ENCODE measurements at places on chromosomes 7 and 10.

- DNase-seq: no peak
Measured at GRCh38 chr7:92722541-92722940, 113.8 kb downstream of the CDK6 start.

GRCh38 chr10:9028231-9028630 lies 973.7 kb downstream of the GATA3 start:
- no peak for DNase-seq

- peak; percentile 44 for DNase-seq
Measured at GRCh38 chr7:1028775-1029636, 15.3 kb upstream of the GPR146 start.

- no peak for DNase-seq
Measured at GRCh38 chr10:22606164-22606614, 108.2 kb downstream of the PIP4K2A start.

- DNase-seq: no peak
Measured at GRCh38 chr10:3689871-3690510, 95.0 kb downstream of the KLF6 start.

GRCh38 chr7:52825611-52826010 lies 209.8 kb upstream of the POM121L12 start:
- DNase-seq: no peak

- DNase-seq: no peak
Measured at GRCh38 chr10:82916941-82917340, 1041.9 kb downstream of the NRG3 start.

DNA sequence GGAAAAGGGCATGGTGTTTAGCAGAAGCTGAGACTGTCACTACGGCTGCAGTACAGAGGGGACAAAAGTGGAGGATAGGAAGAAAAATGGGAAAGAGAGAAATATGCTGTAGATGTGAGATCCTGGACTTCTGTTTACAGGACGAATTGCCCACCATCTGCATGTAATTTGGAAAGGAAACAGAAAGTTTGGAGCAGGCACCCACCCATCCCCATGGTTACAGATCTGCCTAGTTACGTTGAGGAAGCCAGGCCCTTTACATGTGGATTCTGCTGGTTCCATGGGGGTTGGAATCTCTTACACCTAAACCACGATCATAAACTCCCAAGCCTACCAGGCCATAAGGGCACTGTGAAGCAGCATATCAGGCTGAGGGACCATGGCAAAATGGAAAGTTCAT lies 84.3 kb downstream of the WDFY4 start:
- DNase-seq: no peak

GRCh38 chr10:57925045-57925444 lies 342.6 kb downstream of the IPMK start:
- no peak for DNase-seq

DNA sequence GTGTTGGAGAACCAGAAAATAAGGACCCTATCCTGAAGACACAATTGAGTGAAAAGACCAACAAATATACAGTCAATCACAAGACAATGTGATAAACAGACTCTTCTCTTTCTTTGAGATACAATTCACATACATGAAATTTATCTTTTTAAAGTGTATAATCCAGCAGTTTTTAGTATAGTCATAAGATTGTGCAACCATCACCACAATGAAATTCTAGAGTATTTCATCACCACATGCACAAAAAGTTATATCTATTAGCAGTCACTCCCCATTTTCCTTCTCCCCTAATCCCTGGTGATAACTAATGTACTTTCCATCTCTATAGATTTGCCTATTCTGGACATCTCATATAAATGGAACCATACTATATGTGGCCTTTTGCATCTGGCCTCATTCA lies 8.2 kb upstream of the SORBS1 start:
- no peak for DNase-seq

- DNase-seq: no peak
Measured at GRCh38 chr7:131724776-131725345, 168.4 kb upstream of the PODXL start.

DNA sequence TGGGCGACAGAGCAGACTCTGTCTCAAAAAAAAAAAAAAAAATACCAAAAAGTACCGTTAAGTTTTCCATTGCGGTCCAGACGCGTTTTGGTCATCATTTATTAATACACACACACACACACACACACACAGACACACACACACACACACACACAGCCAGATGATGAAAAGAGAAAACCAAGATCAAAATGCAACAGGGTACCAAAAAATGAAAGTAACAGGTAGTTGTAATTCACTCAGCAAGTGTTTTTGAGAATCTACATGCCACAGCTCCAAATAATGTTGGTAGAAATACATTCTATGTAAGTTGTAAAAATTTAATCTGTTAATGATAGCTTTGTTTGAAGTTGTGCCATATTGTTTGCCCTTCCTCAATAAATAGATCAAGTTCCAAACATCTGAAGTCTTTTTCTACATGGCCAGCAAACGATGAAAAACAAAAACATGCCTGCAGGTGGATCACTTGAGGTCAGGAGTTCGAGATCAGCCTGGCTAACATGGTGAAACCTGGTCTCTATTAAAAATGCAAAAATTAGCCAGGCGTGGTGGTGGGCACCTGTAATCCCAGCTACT lies 9.4 kb downstream of the YWHAG start:
- DNase-seq: no peak

DNA sequence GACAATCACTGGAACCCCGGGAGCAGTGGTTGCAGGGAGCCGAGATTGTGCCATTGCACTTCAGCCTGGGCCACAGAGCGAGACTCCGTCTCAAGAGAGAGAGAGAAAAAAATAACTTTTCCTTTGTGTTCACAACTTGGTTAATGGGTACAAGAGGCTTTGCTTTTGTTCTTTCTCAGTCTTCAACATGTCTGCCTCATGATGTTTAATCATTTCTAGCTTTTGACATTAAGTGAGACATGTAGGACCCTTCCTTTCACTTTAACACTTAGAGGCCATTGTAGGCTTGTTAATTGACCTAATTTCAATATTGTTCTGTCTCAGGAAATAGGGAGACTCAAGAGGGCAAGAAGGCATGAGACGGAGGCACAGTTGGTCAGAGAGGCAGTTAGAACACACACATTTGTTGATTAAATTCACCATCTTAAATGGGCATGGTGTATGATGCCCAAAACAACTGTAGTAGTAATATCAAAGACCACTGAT lies 9.3 kb upstream of the CRCP start:
- no peak for DNase-seq

- no peak for DNase-seq
Measured at GRCh38 chr7:127251465-127252376, 1.0 kb downstream of the GRM8 start.

GRCh38 chr10:78890506-78890905 lies 178.3 kb upstream of the ZMIZ1 start:
- no peak for DNase-seq

DNA sequence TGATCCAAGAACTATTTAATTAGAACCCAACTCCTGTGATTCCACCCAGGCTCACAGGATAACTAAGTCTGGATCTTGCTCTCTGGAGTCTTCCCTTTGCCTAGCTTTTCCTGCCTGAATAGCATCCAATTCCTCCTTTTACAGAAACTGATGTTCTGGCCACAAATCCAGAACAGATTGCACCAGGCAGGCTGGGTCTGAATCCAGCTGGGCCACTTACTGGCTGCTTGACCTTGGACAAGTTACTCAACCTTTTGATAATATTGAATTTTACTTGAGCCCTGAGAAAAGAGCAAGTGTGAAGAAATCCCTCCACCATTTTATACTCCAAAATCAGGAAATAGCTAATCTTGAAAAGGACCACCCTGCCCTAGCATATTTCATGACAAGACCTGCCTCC lies 55.5 kb upstream of the SLC35G1 start:
- no peak for DNase-seq

GRCh38 chr10:128712661-128713400 lies 586.6 kb upstream of the MKI67 start:
- no peak for DNase-seq

GRCh38 chr7:143490717-143491306 lies 13.1 kb downstream of the TAS2R41 start:
- no peak for DNase-seq

DNA sequence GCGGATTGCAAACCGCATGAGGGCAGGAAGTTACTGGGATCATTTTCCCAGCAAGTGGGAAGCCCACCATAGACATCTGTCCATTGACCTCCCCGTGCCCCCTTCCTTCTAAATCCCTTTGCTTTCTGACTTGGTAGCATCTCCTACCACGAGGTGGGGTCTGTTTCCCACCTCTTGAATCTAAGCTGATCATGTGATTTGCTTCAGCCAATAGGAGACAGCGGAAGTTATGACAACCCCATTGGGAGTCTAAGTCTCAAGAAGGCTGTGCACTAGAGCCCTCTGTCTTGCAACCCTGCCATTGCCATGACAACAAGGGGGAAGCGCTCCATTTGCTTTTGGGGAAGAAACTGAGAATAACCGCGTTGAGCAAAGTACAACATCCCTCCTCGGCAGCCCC lies 39.2 kb upstream of the CARD11 start:
- no peak for DNase-seq

- no peak for DNase-seq
Measured at GRCh38 chr10:14570800-14571199, 203.9 kb downstream of the FAM107B start.

- no peak for DNase-seq
Measured at GRCh38 chr10:130159192-130159794, 23.1 kb downstream of the GLRX3 start.

GRCh38 chr10:21100871-21101514 lies 203.9 kb upstream of the NEBL start:
- DNase-seq: no peak

GRCh38 chr7:137351941-137352340 lies 8.4 kb upstream of the PTN start:
- no peak for DNase-seq

DNA sequence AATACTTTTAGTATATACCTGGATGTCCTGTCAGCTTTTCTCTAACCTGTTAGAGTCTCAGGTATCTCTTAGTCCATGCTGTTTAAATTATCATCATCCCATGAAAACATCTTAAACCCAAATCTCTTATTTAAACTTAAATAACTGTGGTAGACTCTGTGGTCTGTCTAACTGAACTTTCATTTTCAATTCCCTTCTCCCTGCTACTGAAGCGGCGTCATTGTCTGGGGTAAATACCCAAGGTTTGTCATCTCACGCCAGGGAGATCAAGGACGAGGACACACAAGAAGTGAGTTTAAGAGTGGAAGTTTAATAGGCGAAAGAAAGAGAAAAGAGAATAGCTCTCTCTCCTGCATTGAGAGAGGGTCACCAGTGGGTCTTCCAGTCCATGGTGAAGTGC lies 804.4 kb upstream of the CELF2 start:
- no peak for DNase-seq

DNA sequence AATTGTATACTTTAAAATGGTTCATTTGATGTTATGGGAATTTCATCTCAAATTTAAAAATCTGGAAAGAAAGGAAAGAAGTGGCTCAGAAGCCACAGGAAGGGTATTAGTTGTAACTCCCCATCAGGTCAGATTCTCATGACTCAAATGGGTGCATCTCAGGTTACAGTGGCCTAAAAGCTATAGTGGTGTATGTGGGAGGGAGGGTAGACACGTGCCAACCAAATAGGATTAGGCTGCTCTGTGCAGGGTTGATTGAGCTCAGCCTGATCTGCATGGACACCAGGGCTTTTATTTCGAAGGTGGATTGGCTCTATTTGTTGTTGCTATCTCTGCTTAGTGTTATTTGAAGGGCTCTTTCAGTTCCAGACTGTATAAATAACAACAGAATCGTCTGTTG lies 121.5 kb upstream of the PRR15 start:
- DNase-seq: no peak

- DNase-seq: no peak
Measured at GRCh38 chr7:156445997-156446761, 194.4 kb upstream of the RNF32 start.

- DNase-seq: no peak
Measured at GRCh38 chr10:52436664-52437063, 122.6 kb downstream of the DKK1 start.
